ENCODE measurements at places on chromosomes 12 and 14.

- no peak for DNase-seq
Observed at GRCh38 chr12:40829738-40830144, 137.5 kb downstream of the CNTN1 start.

- no peak for DNase-seq
Observed at GRCh38 chr12:22670762-22671161, 45.8 kb downstream of the ETNK1 start.

- no peak for DNase-seq
Observed at GRCh38 chr12:85836197-85837090, at the start of gene RASSF9. Gene RASSF9, minus strand, starts transcription at chr12:85836409. Its CDS starts 208 bp downstream, at chr12:85836201.

DNA sequence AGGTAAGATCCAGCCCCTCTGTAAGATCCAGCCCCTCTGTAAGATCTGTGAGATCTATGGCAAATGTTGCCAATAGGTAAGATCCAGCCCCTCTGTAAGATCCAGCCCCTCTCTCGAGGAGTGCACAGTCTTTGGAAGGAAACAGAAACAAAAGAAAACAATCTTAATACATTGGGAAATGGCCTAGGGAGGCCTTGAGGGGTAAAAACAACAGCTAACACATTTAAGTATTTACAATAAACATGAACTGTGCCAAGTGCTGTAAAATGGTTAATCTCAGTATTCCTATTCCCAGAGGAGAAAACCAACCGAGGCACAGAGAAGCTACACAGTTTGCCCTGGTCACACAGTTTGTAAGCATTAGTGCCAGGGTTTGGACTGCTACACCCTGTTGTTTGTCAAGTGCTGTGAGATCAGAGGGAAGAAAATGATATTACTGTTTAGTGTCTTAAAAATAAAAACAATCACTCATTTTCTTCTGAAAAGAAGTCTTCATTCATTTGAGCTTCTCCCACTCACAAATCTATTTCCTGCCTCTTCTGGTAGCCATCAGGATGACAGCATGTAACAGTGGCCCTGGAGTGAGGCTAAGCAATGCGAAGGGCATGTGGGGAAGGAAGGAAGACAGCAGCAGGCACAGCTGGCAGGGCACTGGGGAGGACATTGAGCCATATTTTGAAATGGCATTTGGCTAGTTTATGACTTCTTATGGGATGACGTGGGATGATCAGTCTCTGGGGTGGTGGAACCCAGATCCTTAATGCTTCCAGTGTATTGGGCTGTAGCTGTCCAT is 118.7 kb upstream of the PTPRQ start:
- no peak for DNase-seq

DNA sequence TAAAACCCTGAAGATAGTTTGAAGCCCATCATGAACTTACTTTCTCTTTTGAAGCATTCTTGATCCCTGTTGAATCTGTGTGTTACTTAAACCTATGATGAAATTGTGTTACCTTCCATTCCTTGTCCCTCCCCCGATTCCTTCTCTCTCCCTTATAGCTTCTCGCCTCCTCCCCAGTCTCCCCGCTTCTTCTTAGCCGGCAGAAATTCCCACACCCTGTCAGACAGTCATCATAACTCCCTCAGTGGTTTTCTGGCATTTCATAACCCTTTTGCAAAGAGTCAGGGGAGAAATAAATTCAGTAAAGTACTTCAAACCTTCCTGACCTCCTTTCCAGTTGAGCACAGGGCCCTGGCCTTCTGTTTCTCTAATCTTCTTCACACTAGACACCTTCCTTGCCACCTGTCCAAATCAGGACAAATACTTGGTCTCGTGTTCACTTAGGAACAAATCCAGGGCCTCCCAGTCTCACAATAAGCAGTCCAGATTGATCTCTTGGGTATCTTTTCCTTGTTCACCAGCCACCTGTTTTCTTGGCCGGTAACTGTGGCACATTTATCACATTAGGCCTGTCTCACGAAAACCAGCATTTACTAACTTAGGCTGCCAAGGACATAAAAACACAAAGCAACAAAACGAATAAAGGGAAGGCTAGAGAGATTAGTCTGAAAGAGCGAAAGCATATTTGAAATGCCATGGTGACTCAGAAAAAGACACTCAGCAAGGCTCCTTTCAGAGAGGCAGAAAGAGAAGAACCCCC is 355.9 kb downstream of the TMTC2 start:
- DNase-seq: no peak

DNA sequence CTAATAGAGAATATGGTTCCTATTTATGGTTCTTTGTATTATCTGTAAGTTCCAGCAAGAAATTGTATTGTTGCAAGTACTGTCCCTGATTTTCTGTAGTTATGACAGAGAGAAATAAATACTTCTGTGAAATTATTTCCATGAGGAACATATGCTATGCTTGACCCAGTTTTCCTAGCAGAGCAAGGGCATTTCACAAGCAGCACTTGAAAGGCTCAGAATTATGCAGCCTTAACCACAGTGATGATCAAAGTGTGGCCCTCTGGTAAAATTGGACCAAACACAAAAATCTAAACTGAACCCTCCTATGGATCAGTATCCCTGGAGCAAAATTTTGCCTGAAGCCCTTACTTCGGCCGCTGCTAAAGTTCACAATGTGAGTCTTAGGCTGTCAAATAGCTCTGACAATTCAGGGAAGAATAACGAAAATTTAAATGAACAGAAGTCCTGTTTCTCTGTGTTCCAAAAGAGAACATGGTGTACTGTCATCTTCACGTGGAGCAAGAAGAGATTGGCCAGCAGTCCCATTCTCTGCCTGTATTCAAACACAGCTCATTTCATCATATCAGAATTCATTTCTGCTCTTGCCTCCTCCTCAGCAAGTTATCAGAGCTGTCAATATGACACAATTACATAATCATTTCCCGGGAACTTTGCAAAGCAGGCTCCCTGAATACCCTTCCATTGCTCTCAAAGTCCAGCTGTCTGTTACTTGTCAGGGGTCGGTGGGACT is 471.9 kb downstream of the RPS29 start:
- no peak for DNase-seq

- DNase-seq: no peak
Observed at GRCh38 chr14:70259420-70259819, 70.7 kb upstream of the SLC8A3 start.

DNA sequence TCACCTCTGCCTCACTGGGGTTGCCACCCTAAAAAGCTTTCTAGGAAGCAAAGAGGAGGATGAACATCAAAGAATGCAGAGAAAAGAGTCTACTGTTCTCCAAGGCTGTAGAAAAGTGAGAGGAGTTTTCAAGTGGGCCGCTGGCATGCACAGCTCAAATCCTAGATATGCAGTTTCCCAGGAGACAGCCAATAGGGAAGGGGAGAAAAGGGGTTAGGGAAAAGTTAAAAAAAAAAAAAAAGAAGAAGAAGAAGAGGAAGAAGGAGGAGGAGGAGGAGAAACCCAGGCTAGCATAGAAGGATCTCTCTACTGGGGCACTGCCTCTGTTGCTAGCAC is 682 bp downstream of the BATF start:
- no peak for DNase-seq

- DNase-seq: no peak
Observed at GRCh38 chr14:23033801-23034497, 751 bp downstream of the PSMB5 start.

DNA sequence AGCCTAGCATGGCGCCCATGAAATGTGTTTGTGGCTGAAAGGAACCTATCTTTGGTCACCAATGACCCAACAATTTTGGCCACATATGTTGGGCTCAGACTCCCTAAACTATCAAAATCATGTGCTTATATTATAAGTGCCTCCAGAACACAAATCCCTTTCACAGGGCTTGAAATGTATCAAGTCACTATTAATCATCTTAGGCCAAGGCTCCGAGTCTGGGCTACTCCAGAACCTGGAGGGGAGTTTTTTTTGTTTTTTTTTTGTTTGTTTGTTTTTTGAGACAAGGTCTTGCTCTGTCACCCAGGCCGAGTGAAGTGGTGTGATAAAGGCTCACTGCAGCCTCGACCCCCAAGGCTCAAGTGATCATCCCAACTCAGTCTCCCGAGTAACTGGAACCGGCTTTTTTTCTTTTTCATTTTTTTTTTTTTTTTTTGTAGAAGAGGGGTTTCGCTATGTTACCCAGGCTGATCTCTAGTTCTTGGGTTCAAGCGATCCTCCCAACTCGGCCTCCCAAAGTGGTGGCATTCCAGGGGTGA is 989 bp upstream of the DRAM1 start:
- no peak for DNase-seq

DNA sequence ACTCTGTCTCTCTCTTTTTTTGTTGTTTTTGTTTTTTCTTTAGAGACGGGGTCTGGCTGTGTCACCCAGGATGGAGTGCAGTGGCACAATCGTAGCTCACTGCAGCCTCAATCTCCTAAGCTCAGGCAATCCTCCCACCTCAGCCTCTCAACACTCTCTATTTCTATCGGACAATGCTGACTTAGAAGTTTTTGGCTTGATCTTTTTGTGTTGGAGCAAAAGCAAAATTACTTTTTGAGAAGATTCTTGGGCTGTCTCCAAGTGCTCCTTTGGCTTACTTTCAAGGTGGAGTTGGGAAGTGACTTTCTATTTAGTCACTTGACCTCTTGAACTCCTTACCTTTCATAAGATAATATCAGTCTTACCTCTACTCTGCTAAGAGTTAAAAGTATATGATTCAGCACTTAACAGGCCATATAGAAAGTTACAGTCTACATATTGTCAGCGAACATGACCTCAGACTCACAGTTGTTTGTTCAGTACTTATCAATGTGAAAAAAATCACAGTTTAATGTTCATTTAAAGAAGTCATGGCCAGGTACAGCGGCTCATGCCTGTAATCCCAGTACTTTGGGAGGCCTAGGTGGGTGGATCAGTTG is 15.4 kb upstream of the MIA2 start:
- no peak for DNase-seq

DNA sequence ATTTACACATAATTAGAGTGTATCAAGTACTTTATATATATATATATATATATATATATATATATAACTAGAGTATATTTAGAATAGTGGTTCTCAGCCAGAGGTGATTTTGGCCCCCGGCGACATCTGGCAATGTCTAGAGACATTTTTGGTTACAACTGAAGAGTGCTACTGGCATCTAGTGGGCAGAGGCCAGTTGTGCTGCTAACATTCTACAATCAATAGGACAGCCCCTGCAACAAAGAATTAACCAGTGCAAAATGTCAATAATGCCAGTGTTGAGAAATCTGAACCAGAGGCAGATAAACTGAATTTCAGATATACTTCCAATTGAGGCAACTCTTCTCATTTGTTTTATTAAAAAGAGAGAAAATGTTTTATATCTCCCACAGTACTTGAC is 8.9 kb downstream of the GTF2A1 start:
- DNase-seq: peak; percentile 28

DNA sequence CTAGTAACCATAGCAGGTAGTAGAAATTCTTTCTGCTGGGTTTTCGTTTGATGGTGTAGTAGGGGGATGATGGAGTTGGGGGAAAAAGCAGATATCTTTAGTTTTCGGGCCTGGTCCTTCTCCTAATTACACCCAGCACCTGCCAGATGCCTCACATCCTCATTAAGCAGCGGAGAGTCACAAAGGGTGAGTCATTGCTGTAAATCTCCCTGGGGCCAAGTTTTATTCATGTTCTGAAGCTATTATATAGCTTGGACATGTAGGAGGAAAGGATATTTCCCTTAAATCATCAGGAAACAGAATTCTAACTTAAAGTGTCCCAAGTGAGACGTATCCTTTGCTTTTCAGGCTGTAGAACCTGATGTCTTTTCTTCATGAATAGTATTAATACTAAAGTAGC is 4.9 kb upstream of the NECAP1 start:
- DNase-seq: no peak

DNA sequence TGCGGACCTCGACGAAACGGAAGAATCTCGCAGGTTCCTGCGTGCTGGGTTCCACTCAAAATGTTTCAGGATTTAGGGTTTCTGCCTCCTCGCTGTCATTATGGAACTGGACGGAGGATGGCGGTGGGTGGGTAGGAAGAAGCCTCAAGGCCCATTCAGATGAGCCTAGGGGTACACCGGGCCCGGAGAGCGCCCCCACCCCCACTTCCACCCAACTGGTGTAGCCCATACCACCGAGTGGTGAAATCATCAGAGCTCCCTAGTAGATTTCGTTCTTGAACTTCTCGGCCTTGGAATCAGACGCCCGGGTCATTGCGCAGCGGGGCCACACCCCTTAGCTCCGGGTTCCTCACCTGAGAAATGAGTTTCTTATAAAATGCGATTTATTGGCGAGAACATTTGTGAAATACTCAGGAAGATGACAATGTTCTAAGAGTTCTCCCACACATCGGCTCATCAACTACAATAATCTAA is 13.3 kb upstream of the TBX3 start:
- no peak for DNase-seq

DNA sequence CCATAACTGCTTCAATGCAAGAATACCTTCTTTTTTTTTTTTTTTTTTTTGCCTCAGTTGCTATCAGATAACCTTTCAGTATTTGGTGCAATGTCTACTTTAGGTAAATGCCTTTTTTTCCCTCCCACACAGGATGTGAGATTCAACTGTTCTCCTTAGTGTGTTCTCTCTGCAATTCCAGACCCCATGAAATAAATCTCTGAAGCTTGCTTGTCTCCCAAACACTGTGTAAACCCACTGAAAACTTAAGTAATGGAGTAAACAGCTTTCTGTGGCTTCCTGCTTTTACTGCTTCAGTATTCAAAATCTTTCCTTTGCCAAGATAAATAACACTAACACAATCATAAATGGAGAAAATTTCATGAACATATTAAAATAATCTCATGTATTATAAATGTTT is 55.8 kb upstream of the CLEC14A start:
- DNase-seq: no peak

- no peak for DNase-seq
Observed at GRCh38 chr12:108895220-108895802, 15.4 kb downstream of the DAO start.

GRCh38 chr14:95449131-95449530 is 67.3 kb downstream of the SYNE3 start:
- DNase-seq: no peak

- DNase-seq: peak; percentile 29
Observed at GRCh38 chr14:105290621-105291346, 10.0 kb downstream of the BRF1 start.

All from CD4-positive, alpha-beta T cell treated with Interferon gamma for 1 hour (primary cell).